ENCODE measurements at places on chromosomes 12 and 14.

- no peak for DNase-seq
These were observed 108.1 kb downstream of the ZFP36L1 start for GRCh38 chr14:68684466-68685418.

DNA sequence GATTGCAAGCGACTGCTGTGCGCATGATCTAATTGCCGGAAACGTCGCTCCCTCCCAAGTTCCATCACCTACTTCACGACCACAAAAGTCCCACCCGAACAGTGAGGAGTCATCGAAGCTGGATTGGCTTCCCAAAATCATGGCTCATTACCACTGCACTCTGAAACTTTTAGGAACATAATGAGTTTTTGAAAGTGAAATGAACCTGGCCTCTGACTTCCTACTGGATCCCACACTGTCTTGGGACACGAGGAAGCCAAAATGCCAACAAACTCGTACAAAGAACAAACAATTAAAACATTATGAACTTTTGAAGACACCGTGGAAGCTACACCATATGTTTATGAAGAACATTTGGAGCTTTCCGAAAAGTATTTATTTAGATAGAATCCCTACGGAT lies 334.8 kb upstream of the TMPO start:
- DNase-seq: no peak

DNA sequence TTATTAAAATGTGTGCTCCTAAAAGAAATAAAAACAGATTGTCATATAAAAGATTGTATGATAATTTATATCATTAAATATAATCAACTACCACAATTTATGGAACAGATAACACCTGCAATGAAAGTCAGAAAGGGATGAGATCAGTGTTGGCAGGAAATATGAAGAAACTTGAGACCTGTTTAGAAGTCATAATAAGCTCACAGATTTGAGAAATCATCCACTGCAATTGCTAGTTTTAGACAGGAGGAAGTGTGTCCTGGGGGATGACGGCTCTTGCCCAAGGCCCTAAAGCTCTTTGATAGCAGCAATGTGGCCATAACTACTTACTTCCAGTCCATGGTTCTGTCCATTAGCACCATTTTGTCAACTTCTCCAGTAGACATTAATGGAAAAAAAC lies 122.8 kb upstream of the SOX5 start:
- no peak for DNase-seq

GRCh38 chr12:40175045-40175444 lies 49.8 kb upstream of the LRRK2 start:
- no peak for DNase-seq

- no peak for DNase-seq
These were observed 143.8 kb downstream of the ACSS3 start for GRCh38 chr12:81221681-81222080.

DNA sequence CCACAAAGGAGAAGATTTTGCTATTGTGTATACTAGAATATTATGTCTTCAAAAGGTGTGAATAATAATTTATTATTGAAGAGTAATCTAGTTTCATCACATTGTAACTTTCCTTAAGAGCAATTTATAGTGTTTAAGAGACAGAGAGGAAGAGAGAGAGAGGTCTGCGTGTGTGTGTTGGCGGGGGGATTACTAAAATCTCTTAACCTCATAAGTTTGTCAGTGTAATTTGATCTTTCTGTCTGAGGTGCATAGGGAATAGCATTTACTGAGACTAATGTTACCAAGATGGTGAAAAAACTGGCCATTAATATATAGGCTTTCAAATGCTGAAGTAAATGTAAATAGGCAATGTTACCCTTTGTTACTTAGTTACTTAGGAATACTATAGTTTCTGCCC lies 48.2 kb upstream of the BTG1 start:
- DNase-seq: peak; percentile 5

- no peak for DNase-seq
These were observed 6.2 kb upstream of the SLC41A2 start for GRCh38 chr12:104964167-104964855.

DNA sequence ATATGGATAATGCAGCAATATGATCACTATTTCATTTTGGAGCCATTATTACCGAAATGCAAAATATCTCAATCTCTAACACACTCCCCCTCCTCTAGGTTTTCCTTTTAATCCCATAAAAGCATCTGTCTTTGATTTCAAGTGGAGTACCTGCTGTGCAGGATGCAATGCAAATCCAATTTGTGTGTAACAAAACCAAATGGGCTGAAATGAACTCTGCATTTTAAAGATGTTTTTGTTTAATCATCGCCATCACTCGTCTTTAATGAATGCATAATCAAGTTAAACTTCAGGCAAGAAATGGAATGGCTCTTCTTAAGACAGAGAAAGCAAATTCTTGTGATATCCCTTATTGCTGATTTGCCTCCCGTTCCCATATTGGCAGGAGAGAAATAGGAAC lies 114.3 kb downstream of the SLC15A5 start:
- peak; percentile 85 for DNase-seq

GRCh38 chr14:77880056-77880455 lies 80.1 kb downstream of the ADCK1 start:
- no peak for DNase-seq

- no peak for DNase-seq
These were observed 2.7 kb upstream of the MYRFL start for GRCh38 chr12:69822201-69822860.

- no peak for DNase-seq
These were observed 99.6 kb downstream of the APAF1 start for GRCh38 chr12:98744680-98745079.

DNA sequence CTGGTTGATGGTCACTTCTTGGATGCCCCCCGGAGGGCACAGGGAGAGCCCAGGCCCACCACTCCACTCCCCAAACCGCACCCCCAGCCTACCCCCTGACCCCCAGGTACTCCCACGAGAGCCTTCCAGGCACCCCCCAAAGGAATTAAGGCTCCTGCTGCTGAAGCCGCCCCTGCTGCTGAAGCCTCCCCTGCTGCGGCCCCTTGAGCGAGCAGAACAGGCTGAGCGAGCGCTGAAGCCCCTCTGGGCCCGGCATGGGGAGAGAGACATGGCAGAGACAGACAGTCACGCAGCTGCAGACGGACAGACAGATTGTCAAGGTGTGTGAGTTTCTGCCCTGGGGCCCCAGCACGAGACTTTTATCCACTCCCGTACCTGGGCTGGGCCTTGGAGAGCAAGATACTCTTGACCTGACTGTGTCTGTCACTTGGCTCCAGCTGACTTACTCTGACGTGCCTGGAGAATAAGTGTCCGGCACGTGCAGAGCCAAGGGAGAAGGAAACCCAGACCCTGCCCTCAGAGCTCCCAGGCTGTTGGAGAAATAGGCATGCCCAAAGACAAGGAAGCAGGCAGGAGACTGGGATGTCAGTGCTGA lies at the start of gene KRT78:
Gene KRT78, minus strand, starts transcription at position 334 of the 595 bp plus-strand sequence. Its CDS starts 64 bp downstream, at position 270.
- DNase-seq: no peak

DNA sequence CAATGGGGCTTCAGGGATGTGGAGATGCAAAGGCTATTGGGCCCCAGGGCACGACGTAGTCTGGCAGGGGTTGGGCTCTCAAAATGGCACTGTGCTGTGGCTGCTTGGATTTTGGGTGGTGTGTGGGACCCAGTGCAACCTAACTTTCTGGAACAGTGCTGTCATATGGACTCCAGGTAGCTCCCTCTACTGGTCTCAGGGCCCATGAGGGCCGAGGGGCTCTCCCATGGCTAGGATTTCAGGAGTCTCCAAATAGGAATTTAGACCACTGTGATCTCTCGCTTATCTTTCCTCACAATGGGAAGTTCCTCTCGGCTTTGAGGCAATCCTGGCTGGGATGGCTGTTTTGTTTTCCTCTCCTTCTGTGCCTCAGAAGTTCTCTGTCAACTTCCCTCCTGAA lies 68.2 kb upstream of the MUCL1 start:
- no peak for DNase-seq

DNA sequence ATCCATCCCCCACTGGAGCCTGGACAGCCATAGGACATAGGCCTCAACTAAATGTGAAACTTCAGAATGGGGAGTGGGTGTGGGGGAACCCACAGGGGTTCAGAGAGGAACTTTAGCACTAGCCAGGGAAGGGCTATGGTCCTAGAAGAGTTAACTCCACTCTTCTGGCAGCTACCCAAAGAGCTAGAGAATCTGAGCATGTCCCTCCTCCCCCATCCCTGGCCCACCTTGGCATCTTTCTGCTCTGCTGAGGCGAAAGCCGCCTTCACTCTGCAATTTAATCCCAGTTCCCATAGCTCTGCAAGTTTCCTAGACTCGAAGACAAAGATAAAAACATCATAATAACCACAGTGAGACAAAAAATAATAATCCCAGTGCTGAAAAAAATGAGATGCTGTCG lies 214.7 kb upstream of the RTL1 start:
- DNase-seq: no peak

GRCh38 chr14:61153914-61154545 lies 127.1 kb downstream of the TMEM30B start:
- DNase-seq: peak; percentile 31

DNA sequence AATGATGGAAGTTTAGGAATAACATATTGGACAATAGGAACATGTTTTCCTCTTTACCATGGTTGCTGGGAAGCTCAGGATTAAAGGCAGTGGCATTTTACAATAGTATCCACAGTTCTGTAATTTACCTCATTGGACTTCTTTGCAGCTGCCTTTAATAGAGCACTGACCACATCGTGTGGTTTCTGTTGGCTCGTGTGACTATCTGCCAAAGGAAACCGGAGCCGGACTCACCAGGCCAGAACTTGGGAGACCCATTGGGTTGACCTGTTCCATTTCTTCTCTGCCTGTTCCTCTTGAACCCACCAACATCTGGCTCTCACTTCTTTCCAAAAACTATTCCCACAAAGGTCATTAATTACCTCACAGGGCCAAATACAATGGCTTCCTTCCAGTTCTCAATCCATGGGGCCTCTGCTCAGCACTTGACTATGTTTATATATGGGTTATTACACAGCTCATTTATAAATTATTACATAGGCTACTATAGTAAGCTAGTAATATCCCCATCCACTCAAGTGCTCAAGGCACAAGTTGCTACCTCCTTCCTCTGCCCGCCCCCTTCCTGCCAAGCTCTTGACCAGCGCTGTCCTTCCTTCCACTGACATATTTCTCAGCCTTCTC lies 121.5 kb upstream of the VASH1 start:
- no peak for DNase-seq

DNA sequence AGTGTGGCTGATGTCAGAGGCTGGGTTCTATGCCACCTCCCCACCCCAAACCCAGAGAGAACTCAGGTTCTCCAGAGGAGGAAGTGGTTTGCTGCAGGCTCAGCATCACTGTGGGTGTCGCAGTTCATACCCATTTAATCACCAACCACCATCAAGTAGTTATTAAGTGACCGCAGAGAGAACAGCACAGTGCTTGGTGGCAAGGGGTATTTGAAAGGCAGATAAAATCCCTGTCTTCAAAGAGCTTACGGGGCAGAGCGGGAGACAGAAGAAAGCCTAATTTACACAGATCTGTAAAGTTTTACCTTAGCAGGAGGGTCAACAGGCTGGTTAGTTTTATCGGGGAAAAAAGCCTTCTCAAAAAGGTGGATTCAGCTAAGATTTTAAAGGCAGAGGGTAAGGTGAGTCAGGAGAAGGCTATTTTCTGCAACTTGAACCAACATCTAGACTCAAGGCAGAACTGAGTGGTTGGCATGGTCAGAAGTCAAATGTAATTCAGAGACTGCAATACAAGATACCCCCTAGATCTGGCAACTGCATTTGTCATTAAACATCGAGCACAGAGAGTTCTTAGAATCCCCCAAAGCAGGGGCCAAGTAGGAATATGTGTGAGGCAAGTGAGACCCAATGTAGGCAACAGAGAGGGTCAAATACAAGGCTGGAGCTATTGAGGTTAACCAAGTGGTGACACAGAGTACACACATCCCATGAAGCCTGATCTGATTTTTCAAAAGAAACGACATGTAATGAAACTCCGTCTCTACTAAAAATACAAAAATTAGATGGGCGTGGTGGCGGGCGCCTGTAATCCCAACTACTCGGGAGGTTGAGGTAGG lies 13.2 kb downstream of the PXN start:
- DNase-seq: no peak
